ENCODE measurements at places on chromosomes 7 and 10.
A peak's percentile ranks its signal among the peaks of the same experiment; 100 is the strongest.

DNA sequence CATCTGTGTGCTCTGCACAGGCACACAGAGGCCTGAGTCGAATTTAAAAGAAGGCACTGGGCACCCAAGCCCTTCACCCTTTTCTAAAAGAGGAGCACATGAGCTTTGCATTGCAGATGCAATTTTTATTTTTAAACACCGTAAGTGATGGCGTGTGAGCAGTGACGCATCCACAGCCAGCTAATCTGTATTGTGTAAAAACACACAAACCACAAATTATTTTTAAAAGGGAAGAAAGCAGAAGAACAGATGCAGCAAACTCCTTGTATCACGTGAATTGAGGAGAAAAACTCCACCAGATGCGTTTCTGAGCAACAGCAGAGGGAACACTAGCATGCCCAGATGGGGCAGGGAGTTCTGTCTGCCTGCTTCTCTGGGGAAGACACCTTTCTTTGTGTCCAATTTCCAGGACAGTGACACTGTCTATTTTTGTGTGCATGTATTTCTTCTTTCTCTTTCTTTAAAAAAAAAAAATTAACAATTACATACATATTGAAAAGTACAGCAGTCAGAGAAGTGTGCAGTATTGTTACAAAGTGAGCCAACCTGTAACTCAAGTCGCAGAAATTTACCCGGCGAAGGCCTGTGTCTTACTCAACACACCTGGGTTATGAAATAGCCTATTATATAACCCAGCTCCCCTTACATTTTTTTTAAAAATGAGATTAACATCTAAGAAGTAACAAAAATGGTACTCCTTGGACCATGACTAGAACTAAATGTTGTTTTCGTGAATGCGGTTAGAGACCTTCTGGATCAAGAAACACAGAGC is 39.2 kb downstream of the EEPD1 start:
- no peak for DNase-seq

DNA sequence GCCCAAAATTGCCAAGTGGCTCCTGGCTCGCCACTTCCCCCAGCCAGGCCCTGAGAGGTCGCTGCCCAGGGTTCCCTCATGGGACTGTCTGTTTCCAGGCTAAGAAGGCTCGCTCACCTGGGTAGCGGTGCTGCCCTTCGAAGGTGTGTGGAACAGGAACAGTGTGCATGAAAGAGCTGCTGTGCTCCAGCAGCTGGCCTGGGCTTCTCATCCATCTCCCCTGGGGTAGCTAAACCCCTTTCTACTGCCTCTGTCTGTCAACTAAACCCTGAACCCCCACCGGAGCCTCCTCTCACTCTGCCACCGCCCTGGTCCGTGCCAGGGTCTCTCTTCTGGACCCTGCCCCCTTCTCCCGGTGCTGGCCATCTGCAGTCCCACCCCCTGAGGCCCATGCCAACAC is 152.9 kb downstream of the EBF3 start:
- no peak for DNase-seq

GRCh38 chr10:103232131-103232673 is 13.5 kb upstream of the RPEL1 start:
- DNase-seq: peak; percentile 39

GRCh38 chr10:55174419-55174818 is 373.4 kb upstream of the PCDH15 start:
- DNase-seq: no peak

DNA sequence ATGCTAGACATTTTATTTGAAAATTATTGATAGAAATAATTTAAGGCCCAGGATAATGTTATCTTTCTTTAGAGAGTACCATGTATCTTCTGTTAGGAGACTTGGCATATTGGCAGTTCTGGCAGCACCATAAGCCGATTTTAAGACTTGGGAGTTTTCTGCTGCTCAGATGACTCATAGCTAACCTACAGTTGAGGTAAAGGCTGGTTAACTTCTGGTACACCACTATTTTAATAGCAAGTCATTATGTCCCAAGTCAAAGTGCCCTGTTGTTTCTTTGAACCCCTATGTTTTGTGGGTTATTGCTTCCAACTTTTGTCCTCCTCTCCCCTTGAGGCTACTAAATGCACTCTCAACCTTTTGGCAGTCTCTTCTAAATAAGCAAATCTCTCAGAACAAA is 25.2 kb downstream of the ATRNL1 start:
- DNase-seq: no peak
